Heart left ventricle (tissue), 16 donors: ENCODE measurements at places on chromosomes 6 and 20. TPM values are rescaled to one million over a fixed set of nuclear protein-coding genes. Genes with fewer than 3 reads are reported as not detected.
A peak's percentile ranks its signal among the peaks of the same experiment; 100 is the strongest.

PDYN gene
- total RNA-seq: not detected

ETV7 gene
- total RNA-seq: not detected

CDH4 gene
- total RNA-seq: 0.05 TPM

SLPI gene
- 0.99 TPM for total RNA-seq

AFDN gene
- 48.2 TPM for total RNA-seq

GRCh38 chr6:96604420-96604819 is 41.5 kb downstream of the FHL5 start:
- DNase-seq: no peak

DNA sequence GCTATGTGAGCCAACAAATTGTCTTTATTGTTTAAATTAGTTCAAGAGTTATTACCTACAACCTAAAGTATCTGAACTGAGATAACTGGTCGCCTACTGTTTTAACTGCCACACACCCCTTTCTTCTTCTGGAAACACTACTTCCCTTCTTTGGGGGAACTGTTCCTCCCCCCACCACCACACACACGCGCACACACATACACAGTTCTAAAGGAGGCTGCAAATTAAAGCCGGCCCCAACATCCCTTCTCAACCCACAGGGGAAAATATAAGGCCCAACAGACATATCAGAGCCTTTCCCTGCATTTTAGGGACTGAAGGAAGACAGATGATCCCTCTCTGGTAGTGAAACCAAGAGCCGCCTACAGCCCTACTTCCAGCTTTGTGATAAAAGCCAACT is 348.0 kb upstream of the JARID2 start:
- DNase-seq: no peak

GRCh38 chr20:17995967-17996819 is 27.4 kb downstream of the MGME1 start:
- no peak for DNase-seq

GRCh38 chr6:148596891-148597455 is 149.9 kb upstream of the UST start:
- no peak for DNase-seq

- DNase-seq: no peak
These were observed 356.8 kb upstream of the ARID1B start for GRCh38 chr6:156420172-156420993.

DNA sequence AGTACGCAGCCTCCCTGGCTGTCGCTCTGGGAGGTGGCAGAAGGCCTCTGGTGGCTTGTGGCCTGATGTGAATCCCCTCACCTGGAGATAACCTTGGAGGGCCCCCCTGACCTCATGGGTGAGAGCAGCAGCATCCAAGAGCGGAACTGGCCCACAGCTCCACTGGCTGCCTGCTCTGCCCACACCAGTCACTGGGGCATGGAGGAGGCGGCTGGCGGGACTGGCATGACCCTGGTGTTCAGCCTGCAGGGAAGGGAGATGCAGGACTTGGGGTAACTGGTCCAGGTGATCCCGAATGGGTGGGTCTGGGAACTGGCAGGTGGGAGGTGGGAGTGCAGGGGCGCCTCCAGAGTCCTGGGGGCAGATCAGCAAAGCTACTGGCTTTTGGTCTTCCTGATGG is 10.6 kb upstream of the DSN1 start:
- DNase-seq: no peak

DNA sequence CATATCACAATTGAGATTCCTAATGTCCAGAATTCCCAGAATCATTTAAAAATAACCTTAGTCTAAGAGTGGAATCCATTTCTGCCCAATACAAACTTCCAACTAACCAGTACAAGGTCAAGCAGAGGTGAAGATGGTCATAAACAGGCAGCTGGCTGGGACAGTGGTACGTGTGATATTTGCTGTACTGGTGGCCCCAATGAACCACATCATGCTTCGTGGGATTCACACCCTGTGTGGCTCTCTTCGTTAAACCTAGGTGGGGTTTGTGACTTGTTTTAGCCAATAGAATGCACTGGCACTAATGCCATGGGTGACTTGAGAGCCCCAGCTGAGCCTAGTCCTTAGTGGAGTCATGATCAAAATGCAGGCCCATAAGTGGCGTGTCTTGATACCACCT is 286.6 kb downstream of the KIF16B start:
- DNase-seq: no peak

- no peak for DNase-seq
These were observed 350.8 kb upstream of the TSHZ2 start for GRCh38 chr20:52621401-52621800.

DNA sequence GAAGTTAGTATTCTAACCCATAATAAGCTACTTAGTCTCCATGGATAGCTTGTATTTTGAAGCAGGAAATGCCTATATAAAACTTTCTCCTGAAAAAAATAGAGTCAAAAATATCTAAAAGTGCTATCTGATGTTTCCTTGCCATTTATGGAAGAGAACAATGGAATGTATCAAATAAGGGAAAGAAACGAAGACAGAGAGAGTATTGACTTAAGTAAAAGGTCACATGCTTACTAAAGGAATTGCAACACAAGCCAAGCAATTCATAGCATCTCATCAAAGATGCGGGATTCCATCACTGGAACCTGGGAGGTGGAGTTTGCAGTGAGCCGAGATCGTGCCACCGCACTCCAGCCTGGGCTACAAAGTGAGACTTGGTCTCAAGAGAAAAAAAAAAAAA is 112.9 kb upstream of the DTNBP1 start:
- no peak for DNase-seq

DNA sequence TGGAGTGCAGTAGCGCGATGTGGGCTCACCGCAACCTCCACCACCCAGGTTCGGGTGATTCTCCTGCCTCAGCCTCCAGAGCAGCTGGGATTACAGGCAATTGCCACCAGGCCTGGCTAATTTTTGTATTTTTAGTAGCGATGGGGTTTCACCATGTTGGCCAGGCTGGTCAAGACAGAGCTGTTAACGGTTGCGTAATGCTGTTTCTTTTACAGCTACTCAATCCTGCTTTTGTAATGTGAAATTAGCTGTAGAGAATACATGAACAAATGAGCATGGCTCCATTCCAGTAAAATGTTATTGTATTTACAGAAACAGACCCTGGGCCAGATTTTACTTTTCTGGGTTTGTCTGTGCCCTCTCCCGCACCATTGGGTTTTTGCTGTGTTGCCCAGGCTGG is 1.9 kb downstream of the PNLDC1 start:
- no peak for DNase-seq

GRCh38 chr20:25226433-25227316 is 21.2 kb upstream of the PYGB start:
- peak; percentile 84 for DNase-seq

DNA sequence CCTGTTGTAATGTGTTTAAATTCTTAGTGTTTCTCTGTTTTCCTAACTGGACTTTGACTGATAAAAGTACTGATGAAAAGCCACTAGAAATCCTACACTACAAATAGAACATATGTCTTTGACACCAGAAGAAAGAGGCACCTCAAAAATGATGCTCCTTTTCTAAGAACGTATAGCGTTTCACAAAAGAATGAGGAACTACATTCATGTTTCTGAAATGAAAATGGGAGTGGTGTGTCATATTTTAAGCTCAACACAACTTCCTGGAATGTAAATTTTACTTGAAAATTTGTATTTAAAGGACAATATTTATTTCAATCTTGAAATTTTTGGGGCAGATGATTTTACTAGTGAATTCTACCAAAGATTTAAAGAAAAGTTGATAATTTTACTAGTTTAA is 35.3 kb downstream of the KIAA0408 start:
- no peak for DNase-seq

GRCh38 chr20:37311710-37312355 is 22.4 kb downstream of the MANBAL start:
- DNase-seq: no peak
